ENCODE measurements at places on chromosomes 7 and 10. TPM values are rescaled to one million over a fixed set of nuclear protein-coding genes. Genes with fewer than 3 reads are reported as not detected.
A peak's percentile ranks its signal among the peaks of the same experiment; 100 is the strongest.

DNA sequence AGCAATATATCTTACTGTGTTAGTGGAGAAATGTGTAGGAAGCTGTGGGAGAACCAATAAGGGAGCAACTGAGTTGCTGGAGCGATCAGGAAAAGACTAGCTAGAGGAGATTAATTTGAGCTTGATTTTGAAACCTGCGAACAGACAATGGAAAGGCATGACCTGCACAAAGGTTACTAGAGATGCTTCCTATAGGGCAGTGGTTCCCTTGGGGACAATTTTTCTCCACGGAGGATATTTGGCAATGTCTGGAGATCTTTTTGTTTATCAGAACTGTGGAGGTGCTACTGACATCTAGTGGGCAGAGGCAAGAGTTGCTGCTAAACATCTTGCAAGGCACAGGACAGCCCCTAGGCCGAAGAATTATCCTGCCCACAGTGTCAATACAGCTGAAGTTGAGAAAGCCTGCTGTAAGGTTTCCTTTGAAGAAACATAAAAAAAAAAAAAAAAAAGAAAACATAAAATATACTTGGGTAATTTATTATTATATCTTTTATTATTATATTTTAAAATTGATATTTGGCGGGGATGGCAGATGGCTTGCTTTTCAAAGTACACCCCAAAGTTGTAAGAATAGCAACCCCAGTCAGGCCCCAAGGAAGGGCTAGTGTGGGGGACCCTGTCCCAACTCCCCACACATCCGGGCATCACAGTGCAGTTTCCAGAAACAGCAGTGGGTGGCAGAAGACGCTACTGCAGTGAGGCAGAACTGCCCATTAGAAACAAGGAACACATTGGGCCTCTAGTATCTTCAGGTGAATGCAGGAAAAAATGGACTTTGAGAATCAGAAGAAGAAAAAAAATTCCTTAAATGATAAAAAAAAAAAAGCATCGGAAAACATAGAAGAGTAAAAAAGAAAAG, 481.6 kb downstream of the SH2D4B start:
- peak; percentile 57 for DNase-seq

DNA sequence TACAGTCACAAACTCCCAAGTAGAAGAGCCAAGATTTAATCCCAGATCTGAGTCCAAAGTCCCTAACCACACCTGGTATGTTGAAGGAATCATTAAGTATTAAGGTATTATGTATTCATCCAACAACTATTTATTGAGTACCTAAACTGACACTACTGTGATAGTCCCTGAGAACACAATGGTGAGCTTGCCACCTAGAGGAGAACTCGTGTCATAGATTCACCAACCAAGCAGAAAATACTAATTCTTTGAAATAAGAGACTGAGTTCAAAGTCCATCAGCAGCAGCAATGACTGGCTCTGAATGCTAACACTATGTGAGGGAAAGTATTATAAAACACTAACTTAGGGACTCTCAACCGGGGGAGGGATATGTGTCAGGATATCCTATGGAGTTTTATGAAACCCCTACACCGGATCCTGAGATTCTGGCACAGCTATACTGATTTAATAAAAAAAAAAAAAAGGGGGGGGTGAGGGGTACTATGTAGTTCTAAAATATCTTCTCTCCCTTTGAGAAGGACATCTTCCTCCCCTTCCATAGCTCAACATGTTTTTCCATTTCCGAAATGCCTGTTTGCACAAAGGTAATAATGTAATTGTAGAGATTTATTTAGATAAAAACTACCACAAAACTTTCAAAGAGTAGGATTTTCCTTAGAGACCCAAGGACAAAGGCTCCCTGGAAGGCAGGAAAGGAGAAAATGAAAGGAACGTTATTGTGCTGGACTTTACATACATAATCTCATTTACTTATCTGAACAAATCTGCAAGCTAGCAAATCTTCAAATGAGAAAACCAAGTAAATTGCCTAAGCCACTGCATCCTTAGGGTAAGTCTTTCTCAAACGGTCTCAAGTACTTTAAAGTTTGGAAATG, 1.6 kb downstream of the NCOA4 start:
- peak; percentile 83 for DNase-seq

DNA sequence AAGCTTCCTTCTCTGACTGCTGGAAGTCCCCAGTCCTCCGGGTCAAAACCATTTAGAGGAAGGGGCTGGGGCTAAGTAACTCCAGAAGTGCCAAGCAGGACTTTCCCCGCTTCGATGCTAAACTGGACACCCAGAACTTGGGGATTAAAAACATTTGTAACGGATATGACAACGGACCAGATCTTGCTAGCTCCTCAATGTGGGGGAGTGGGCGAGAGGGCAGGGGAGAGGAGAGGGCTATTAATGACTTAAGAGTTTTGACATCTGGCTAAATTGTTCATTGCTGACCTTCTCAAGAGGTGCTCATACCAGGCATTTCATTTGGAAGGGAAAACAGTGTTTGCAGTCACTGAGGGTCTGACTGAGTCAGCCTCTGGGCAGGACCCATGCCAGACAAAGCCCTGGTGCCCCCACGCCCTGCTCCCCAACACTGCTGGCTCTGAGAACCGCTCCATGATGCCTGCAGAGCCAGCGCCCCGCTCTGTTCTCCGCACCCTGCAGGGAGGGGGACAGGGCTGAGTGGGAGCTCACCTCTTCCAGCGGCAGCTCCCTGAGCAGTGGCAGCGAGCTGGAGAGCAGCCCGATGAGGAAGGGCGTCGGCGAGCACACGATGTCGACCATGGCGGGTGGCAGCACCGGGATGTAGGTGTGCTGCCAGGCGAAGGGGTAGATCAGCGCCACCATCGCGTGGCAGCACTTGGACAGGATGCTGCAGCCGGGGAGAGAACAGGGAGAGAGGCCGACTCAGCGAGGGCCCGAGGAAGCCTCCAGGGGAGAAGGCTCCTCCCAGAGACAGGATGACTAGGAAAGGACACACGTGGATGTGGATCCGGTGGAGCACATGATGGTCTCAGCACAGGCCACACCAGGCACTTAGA, 47.7 kb upstream of the MKRN1 start:
- no peak for DNase-seq

The CALHM3 gene
- total RNA-seq: not detected

DNA sequence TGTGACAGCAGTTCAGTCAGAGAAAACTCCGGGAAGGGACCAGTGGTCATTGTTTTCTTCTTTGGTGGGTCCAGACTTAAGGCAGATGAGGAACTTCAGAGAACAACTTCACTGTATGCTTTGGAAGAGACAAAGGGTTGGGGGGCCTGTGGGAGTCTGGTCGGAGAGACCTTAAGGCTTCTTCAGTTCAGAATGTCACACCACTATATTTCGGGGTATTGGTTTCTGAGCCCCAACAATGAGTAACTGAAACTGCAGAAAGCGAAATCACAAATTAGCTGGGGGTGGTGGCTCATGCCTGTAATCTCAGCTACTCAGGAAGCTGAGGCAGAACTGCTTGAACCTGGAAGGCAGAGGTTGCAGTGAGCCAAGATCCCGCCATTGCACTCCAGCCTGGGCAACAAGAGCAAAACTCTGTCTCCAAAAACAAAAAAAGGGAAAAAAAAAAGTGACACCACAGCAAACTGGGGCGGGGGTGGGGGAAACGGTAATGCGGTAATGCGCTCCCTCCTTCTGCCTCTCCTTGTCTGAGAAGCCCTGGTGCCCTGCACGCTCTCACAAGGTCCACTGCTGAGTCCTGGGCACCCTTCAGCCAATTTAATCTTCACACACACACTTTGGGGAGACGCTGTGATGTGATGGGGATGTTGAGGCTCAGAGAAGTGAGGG, 2.2 kb upstream of the ADIRF start:
- DNase-seq: no peak

The GNGT1 gene
- not detected for total RNA-seq
